Astrocyte (in vitro differentiated cells and primary cell): ENCODE measurements at places on chromosomes 6 and 20. TPM values are rescaled to one million over a fixed set of nuclear protein-coding genes. Genes with fewer than 3 reads are reported as not detected.

ZNF831 gene
- not detected in 2 replicates for total RNA-seq

LAMA2 gene
- total RNA-seq, result 1.7 and 1.8 TPM in 2 replicates

SOBP gene
- total RNA-seq, result 4.7 and 7.6 TPM in 2 replicates

BCL2L1 gene
- 103 and 149 TPM in 2 replicates for total RNA-seq

BNIP5 gene
- total RNA-seq, result not detected in 2 replicates

ASIP gene
- total RNA-seq, result not detected in 2 replicates

DNA sequence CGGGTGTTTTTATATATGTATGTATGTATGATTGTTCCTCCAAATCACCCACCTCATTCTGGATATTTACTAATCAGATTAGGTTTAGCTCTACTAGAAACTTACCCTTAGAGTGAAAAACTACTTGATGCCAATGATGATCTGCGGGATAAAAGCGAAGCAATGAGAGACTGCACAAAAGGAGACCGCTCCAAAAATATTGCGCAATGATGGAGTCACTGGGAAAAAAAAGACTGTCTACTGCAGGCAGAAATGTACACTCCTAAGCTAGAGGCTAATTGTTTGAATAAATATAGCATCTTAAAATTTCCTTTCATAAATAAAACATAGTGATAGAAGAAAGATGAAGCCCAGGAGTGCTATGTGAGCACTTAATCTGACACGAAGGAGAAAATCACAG is 7.3 kb downstream of the RAB32 start:
- DNase-seq, result peak; percentile 9

DNA sequence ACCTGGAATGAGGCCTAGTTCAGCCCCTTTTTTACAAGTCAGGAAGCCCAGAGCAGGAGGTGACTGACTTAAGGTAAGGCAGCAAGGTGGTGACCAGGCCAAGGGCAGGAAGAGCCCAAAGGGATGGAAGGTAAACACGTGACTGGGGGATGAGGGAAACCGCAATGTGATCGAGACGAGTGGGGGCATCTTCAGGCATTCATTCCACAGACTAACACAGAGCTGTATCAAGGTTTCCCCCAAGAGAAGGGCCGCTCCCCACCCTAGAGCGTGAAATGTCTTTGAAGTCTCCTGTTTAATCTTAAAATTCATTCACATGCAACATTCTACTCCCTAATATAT is 76.3 kb upstream of the PIM1 start:
- DNase-seq, result no peak

- no peak for DNase-seq
Observed at GRCh38 chr6:170192905-170193304, 98.0 kb downstream of the DLL1 start.

GRCh38 chr6:145031001-145031400 is 704.3 kb downstream of the EPM2A start:
- DNase-seq, result peak; percentile 37

GRCh38 chr6:16200321-16200883 is 38.0 kb upstream of the GMPR start:
- DNase-seq, result no peak

GRCh38 chr6:51960419-51960818 is 127.0 kb downstream of the PKHD1 start:
- no peak for DNase-seq

DNA sequence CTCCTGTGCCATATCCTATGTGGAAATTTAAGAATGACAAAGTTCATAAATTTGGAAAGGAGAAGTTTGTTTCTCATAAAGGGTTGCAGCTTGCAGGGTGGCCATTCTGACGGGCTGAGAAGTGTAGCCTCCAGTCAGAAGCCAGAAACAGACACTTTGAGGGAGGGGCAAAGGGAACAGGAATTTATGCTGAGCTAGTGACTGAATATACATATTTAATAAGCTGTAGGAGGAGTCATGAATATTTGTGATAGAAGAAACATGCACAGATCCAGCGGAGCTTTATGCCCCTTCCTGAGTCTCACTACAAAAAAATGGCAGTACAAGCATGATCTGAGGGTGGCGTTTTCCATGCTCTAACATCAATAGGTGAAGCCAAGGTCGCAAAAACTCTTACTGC is 798.3 kb downstream of the KIF16B start:
- DNase-seq, result no peak

GRCh38 chr6:31900917-31901414 is 920 bp downstream of the ZBTB12 start:
- DNase-seq, result no peak

- DNase-seq, result no peak
Observed at GRCh38 chr6:31764198-31764597, 1.7 kb downstream of the SAPCD1 start.

DNA sequence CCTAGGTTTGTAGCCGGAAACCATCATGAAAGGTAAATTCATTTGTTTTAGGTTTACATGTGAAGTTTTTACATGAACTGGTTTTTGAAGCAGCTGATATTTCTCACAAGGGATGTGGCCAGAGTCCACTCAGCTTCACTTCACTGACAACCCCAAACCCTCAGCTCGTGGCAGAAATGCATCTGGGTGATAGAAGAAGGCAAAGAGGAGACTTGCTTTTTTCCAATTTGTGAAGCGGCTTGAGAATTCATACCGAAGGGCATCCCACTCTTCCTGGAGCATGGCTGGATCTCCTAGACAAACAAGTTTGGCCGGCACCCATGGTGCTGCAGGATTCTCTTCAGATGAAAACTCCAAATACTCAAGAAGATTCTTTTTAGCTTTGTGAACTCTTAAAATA is 392.8 kb upstream of the CNR1 start:
- DNase-seq, result no peak

- DNase-seq, result peak; percentile 89
Observed at GRCh38 chr6:56335726-56336125, 88.3 kb upstream of the COL21A1 start.

DNA sequence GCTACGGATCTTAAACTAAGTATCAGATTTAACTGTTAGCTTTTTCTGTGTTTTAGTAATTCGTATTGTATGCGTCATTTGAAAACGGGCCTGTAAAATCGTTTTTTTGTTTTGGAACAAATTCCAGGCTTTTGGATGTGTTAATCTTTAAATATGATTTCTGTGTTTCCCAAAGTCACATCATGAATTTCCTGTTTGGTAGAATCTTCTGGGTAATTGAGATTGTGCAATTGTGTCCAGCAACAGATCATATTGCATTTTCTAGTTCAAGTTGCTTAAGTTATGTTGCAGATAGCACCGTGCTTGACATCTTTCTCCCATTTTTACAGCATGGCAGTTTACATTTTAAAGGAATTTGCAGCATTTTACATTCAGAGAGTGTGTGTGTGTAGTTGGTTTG is 1.9 kb downstream of the MAPK14 start:
- peak; percentile 51 for DNase-seq

- DNase-seq, result no peak
Observed at GRCh38 chr20:7716286-7716972, 223.8 kb downstream of the HAO1 start.

DNA sequence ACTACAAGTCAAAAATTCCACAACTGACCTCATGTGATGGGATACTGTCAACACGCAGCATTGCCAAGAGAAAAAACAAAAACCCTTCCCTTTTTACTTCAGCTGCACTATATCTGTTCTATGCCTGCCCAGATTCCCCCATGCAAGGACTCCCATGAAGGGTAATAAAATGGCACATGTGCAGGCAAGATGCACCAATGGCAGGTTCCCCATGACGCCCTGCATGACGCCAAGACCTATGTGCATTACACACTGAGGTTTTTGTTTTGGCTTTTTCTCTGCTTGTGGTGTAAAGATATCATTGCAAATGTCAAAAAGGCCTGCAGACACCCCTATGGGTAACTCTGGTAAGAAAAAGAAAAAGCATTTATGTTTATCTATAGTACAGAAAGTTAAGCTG is 403.4 kb downstream of the HDGFL1 start:
- no peak for DNase-seq

GRCh38 chr20:46070215-46070900 is 19.4 kb downstream of the NCOA5 start:
- DNase-seq, result peak; percentile 85

DNA sequence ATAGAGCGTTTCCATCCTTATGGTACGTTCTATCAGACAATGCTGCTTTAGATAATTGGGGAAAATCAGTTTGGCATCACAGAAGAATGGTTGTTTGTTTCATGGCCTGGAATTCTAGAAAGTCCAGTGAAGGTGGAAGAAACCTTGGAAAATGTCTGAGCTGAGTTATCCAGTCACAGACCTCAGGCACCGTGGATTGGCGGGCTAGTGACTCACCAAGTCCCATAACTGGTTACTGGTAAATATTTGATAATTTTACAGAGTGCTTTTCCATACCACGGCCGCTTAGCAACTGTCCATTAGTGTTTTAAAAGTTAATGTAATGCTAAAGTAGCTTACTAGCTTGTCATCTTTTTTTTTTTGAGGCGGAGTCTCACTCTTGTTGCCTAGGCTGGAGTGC is 99.4 kb downstream of the SLC35B3 start:
- DNase-seq, result no peak

DNA sequence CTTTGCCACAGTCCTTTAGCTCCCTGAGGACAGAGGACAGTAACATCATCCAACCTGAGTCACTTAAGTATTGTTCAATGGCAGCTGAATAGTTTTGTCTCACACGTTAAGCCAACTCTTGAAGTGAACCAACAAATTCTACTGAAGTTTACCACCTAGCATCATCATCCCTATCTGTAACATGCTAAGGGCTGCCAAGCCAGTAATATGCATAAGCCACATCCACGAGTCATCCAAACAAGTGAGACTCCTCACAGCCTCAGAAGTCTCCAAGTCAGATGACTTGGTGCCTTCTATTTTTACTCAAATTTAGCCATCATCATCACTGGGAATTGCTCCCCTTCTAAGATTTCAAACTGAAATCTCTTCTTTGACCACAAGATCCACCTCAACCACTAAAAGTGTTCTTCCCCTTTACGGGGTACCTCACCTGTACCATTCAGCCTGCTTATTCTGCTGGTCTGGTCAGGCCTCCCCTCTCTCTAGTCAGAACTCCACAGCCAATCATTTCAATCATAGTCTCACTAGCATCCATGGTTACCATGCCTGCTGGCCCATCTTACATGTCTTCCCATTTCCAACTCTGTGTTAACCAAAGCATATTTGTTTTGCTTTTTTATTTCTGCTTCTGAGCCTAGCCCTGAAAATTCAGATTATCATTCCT is 73.7 kb downstream of the DTNBP1 start:
- DNase-seq, result peak; percentile 47

- DNase-seq, result no peak
Observed at GRCh38 chr20:59400708-59401107, 100.3 kb downstream of the EDN3 start.
